CD14-positive monocyte (primary cell): ENCODE measurements at places on chromosomes 5 and 9.

GRCh38 chr5:112062181-112062580, 305.2 kb upstream of the NREP start:
- no peak for DNase-seq

DNA sequence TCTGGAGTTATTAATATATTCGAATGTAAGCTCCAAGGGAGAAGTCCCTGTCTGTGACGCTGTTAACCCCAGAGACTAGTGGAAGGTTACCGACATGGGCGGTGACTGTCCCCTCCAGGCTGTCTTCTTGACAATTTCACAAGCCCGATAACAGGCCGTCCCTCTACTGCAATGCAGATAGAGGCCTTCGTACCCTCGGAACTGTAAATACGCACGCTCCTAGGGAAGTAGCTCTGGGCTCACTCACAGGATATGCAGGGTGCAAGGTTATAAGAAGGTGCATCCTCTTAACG, 680 bp upstream of the RFK start:
- DNase-seq, result peak; percentile 85

DNA sequence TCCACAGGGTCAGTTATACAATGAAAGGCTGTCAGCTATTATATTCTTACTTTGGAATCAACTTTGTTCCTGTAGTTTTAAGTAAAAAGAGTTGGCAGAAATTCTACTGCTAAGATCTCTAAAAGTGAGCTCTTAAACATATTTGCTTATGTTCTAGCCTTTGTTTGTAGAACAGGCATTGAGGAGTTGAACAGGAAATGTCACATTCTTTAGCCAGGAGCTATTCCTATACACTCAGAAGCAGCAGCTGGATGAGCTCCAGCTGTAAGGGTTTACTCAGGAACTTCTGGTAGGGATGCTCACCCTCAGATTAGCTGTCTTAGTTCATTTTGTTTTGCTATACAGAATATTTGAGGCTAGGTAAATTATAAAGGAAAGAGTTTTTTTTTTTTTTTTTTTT, 22.4 kb upstream of the SPINK14 start:
- DNase-seq, result no peak

DNA sequence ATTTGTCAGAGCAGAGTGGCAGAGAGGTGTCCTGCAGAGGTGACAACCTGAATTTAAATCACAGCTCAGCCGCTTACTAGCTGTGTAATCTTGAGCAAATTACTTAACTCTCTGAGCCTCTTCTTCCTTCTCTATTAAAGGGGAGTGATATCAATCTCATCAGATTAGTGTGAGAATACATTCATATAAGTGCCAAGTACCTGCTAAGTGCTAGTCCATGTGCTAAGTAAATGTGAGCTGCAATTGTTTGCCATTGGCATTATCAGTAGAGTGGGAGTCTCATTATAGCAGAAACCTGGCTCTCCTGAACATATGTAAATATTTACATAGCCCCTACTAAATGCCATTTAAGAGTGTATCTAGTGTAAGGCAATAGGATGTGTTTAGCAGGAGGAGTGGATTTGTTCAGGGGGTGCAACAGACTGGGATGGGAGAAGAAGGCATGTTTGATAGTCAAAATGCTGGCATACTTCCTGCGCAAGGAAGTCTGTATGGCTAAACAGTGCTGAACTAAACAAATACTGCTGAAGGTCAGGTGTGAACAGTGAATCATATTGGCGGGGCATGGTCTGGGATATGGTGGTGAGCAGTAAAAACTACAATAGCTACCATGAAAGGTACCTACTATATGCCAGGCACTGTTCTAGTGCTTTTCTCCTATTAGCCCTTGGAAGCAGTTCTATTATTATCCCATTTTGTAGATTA, 74.5 kb downstream of the F2RL2 start:
- no peak for DNase-seq
